ENCODE measurements at places on chromosomes 12 and 14.

DNA sequence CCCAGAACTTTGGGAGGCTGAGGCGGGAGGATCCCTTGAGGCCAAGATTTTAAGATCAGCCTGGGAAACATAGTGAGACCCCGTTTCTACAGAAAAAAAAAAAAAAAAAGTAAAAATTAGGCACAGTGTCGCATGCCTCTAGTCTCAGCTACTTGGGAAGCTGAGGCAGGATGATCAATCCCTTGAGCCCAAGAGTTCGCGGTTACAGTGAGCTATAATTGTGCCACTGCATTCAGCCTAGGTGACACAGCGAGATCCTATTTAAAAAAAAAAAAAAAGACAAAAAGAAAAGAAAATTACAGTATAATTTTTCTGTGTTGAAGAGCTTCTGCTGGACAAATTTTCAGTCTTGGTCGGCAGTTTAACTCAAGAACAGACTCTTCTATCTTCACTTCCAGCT, 133.9 kb upstream of the FGD4 start:
- no peak for DNase-seq

DNA sequence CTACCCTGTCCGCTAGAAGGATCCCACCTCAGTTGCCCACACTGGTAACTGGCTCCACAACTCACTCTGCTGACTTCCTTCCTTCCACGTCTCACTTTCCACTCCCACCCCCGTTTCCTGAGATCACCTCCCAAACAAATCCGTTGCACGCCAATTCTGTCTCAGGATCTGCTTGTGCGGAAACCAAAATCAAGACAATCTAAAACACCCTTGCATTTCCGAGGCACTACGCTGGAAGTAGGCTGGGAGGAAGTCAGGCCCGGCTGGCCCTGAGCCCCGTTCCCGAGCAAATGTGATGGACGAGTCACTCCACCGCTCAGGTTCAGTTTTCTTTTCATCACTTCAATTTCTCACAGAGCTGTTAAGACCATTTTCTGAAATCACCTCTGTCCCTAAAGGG, 23.1 kb downstream of the ABCB9 start:
- no peak for DNase-seq

DNA sequence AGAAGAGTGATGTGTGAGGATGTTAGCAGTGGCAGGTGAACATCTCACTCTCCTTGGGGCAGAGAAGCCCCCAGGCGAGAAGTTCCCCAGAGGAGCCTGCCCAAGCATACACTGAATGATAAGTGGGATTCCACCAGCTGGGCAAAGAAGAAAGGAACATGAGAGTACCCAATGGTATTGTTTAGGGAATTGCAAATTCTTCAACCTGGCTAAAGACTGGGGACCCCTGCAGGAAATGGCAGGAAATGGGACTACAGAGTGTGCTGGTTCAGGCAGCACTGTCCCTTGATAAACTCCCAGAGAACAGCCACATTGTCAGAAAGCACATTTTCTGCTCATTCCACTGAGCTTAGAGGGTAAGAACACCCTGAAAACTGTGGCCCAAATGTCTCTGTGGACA, 121.3 kb downstream of the RPS29 start:
- DNase-seq: no peak

- no peak for DNase-seq
These were observed 309.2 kb downstream of the PAWR start for GRCh38 chr12:79381248-79382208.

- no peak for DNase-seq
These were observed 10.7 kb downstream of the KIF5A start for GRCh38 chr12:57560516-57560915.

DNA sequence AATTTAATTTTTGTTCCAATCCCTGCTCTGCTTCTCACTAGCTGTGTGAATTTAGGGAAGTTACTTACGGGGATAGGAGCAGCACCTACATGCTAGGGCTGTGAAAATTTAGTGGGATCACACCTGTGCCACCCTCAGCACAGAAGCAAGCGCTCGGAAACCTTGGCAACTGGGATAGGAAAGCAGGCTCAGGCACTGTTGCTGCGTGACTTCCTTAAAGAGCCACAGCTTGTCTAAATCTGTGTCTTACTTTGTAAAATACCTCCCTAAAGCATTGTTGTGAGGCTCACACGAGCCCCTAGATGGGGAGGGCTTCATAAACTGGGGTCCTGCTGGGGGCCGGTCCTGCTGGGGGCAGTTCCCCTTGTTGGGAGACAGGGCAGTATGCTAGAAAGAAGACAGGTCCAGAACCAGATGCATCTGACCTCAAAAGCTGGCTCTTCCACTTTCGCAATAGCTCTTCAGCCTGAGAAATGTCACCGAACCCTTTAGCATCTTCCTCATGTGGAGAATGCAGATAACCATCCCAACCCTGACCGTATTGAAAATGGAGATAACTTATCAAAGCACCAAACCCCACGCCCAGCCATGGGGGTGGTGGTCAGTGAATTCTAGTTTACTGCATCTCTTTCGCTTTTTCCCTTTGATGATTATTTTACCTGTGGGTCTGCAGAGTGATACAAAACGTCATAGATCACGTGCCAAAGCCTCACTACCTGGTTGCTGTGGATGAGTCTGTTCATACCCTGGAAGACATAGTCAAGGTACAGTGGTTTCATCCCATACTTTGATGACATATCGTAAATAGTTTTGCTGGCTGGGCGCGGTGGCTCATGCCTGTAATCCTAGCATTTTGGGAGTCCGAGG, 54.1 kb downstream of the AK7 start:
- DNase-seq: no peak

GRCh38 chr12:109010259-109010658, 10.6 kb downstream of the SVOP start:
- no peak for DNase-seq

DNA sequence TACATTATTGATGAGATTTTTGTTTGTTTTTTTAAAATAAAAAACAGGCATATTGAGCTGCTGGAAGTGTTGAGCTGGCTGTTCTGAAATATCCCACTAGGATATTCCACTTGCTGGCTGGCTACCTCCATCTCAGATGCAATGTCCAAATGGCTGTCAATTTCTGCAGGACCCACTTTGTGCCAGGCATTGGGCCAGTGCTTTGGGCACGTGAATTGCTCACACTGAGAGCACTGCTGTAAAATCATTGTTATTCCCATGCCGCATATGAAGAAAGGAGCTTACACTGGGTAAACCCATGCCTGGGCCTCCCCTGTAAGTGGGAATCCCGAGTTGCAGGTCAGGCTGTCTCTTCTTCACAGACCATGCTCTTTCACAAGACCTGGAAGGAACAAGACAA, 56.7 kb downstream of the RGS6 start:
- DNase-seq: no peak

All from activated CD8-positive, alpha-beta memory T cell treated with anti-CD3 and anti-CD28 coated beads, Interleukin-2, amount 50 U/mL, for 4 hours (primary cell).